ENCODE measurements at places on chromosomes 3 and 15.

GRCh38 chr3:153856932-153857331, 264.3 kb upstream of the ARHGEF26 start:
- no peak for DNase-seq

DNA sequence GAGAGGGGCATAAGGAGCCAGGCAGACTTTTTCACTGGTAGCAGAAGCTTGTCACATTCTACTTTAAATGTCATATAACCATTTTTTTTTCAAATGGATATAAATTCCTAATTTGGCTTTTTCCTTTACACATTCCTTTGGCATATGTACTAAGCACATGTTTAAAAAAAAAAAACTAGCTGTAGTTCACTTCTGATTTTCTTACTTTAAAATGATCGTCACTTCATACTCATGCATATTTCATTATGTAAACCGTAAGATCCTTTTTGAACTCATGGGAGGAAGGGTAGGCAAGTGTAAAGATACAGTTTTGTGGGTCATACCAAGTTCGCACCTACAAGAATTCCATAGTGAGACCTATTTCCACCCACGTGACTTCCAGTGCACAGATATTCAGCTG, 45.1 kb upstream of the BFSP2 start:
- DNase-seq, result no peak

GRCh38 chr3:195129072-195129643, 141.8 kb downstream of the XXYLT1 start:
- DNase-seq, result no peak

GRCh38 chr15:34999906-35000305, 11.8 kb upstream of the ZNF770 start:
- no peak for DNase-seq

GRCh38 chr3:33791477-33792166, 6.8 kb upstream of the PDCD6IP start:
- no peak for DNase-seq
